Globus pallidus (tissue), 1 donor: ENCODE measurements at places on chromosomes 3 and 15.
A peak's percentile ranks its signal among the peaks of the same experiment; 100 is the strongest.

DNA sequence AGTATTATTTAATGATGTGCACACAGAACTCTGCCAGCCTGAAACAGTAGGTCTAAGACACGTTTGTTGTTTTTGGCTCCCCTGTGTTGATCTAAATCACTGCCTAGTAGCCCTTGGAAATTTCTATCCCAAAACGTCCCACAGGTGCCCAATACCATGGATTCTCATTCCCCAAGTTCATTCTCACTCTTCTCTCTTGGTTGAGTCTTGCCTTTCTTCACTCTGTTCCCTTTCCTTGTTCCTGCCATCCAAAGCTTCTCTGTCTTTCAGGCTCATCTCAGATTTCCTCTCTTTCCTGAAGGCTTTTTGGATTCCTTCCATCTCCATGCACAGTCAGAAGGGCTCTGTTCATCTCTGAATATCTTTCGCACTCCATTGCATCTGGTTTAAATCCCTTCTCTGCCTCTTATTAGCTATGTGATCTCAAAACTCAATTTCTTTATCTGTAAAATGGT is 54.2 kb downstream of the PPARG start:
- no peak for DNase-seq

- no peak for DNase-seq
Observed at GRCh38 chr3:145628211-145628610, 532.8 kb downstream of the PLOD2 start.

DNA sequence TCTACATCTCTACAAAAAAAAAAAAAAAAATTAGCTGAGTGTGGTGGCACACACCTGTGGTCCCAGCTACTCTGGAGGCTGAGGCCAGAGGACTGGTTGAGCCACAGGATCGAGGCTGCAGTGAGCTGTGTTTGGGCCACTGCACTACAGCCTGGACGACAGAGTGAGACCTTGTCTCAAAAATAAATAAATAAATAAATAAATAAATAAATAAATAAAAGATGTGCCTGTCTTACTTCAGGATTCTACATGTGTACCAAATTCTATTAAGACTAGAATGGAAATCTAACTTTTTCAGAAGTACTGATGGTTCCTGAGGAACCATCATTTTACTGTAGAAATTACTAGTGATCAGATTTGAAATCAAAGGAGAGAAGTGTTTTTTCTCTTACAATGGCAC is 51.9 kb downstream of the TTBK2 start:
- no peak for DNase-seq

- no peak for DNase-seq
Observed at GRCh38 chr3:155890671-155891190, 20.3 kb downstream of the GMPS start.

DNA sequence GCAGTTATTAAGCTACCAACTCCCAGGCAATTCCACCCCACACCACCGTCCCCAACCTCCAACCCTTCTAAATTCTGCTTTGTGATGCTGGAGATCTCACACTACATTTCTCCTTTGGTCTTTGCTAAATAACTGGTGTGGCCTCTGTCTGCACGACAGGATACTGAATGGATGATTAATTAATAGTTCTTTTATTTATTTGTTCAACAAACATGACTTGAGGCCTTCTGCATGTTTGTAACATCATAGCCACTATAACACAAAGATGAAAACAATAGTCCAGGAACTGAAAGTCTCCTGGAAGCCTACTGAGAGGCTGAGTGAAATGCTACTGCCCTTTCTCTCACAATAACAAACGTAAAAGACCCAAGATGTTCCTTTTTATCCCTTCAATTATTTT is 609.5 kb upstream of the UBE2E2 start:
- DNase-seq: no peak

DNA sequence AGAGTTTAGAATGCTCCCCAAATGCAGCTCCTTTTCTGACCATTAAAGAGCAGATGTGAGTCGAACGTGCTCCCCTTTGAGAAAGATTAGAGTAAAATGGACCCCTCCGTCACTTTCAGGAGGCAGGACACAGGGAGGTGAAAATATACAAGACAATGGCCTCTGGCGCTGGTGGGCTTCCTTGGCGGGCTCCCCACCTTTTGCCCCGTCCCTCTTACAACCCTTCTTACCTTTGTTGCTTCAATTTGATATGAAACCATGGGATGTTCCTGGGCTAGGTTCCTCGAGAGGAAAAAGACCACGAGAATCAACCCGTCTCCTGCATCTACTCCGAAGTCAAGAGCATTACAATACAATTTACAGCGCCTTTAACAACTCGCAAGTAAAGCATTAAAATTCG is 214.2 kb downstream of the MEIS2 start:
- DNase-seq: no peak

- no peak for DNase-seq
Observed at GRCh38 chr3:196220991-196221390, 4.7 kb downstream of the SLC51A start.

GRCh38 chr15:43095708-43096347 is 10.0 kb downstream of the UBR1 start:
- no peak for DNase-seq

GRCh38 chr3:177929310-177929709 is 606.9 kb upstream of the KCNMB2 start:
- DNase-seq: no peak

DNA sequence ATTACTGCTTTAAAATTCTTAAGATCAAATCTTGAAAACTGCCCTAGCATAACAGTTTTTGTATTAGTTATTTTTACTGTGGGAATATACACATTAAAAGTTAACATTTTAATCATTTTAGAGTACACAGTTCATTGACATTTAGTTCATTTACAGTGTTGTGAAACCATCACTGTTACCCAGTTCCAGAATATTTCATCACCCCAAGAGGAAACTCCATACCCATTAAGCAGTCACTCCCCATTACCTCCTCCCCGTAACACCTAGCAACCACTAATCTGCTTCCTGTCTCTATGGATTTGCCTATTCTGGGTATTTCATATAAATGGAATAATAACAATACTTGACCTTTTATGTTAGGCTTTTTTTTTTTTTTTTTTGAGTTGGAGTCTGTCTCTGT is 164.1 kb upstream of the LRRFIP2 start:
- no peak for DNase-seq

GRCh38 chr3:135238871-135239614 is 444.0 kb downstream of the EPHB1 start:
- DNase-seq: no peak

GRCh38 chr15:88900309-88900981 is 5.1 kb upstream of the HAPLN3 start:
- DNase-seq: no peak

- DNase-seq: no peak
Observed at GRCh38 chr3:114079761-114080160, 23.2 kb downstream of the QTRT2 start.

- no peak for DNase-seq
Observed at GRCh38 chr3:111542611-111543300, 759 bp downstream of the CD96 start.

DNA sequence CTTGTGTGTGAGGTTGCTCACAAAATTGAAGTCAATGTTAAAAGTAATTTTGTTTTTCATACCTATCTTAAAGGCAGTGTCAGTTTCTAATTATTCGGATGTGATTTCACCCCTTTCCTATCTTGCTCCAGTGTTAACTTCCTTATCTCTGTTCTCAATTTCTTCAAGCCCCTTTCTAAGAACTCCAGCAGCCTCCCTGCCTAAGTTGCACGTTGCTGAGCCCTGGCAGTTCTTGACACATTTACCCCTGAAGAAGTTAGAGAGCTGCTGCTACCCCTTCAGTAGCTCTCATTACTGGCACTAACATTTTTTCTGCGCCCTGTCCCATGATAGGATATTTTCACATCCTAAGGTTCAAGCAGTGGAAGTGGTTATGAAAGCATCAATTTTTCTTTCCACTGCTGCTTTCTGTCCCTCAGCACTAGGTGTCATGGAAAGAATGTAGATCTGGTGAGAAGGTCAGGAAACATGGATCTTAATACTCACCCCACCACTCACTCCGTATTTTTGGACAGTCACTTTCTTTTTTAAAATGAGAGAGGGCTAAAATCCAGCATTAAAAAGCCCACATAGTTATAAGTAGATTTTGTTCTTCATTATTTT is 62.9 kb downstream of the OPA1 start:
- no peak for DNase-seq

- no peak for DNase-seq
Observed at GRCh38 chr3:9782770-9783169, 9.5 kb downstream of the TADA3 start.

DNA sequence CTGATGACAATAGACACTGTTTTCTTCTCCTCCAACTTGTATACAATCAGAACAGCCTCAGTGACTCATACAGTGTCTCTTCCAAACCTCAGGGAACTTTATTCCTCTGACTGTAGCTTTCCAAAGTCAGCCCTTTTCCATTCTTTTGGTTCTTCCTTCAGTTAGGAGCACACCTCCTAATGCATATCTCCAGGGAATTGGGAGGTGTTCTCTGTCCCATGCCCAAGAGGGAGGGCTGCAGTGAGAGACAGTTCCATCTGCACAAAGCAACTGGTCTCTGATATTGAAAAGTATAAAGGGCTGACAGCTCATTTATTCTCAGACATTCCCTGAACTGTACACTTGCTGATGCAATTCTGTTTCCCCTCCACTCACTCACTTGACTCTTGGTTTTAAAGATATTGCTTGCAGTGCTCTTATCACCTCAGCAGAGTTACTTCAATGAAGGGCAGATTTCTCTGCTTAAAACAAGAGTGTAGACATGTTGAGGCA is 337.8 kb upstream of the TBC1D5 start:
- DNase-seq: no peak

- no peak for DNase-seq
Observed at GRCh38 chr3:134494495-134494894, 8.6 kb downstream of the CEP63 start.

- no peak for DNase-seq
Observed at GRCh38 chr3:178474526-178474925, 61.7 kb upstream of the KCNMB2 start.

DNA sequence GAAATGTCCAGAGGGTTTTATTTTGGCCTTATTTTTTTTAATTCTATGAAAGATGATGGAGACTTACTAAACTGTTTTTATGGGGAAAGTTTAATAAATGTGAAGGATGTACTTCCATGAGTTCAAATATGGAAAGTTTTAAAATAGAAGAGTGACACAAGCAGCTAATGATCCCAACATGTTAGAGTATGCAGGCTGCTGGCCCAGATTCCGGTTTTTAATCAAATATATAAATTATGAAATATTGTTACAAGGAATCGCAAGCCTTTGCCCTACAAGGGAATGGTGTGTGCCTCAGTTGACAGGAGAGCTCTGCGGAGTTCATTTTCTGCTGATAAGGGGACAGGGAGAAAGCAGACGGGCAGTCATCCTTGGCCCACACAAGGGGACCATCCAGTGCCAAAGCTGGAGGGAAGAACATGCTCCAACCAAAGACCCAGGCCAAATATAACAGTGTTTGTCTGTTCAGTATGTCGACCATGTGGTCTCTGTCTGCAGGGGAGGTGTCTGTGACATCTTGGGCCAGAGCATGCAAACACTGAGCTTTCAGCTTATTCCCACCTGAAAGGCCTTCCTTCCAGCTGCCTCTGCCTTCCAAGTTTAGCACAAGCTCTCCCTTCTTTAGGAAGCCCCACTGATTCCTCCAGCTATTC is 69.8 kb downstream of the SSUH2 start:
- DNase-seq: no peak

- DNase-seq: no peak
Observed at GRCh38 chr3:114178770-114179368, at the start of gene DRD3. Gene DRD3, minus strand, starts transcription at chr3:114179052. Its CDS starts 7,060 bp downstream, at chr3:114171992.

DNA sequence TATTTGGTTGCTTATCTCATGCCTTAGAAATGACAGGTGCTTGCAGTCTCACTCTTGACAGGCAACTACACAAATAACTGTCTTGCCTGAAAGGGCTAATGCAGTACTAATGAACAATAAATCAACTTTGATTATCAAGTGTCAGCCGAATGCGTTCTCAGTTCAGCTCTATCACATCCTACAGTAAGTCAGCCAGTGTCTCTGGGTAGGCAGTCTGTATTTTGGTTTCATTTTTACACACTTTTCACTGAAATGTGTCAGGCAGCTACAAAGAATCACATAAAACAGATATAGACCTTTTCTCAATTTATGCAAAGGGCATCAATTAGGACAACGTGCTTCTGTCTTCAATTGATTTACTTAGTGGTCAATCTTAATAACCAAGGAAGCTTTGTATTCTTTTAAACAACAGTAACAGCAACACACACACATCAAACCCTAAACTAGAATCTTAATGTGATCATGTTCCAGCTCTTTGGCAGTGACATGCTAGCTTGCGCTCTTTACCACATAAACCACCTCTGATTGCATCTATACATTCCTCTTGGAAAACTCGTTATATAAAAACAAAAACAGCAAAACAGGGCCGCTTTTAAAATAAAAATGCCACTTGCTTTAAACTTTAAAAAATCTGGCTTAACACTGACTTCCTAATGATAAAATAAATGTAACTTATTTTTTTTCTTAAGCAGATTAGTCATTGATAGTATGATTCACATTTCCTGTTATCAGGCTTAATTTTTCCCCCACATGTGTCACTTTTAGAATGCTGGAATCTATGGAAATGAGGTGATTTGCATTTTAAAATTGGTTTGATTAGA is 520.4 kb downstream of the FOXP1 start:
- DNase-seq: peak; percentile 58

- DNase-seq: no peak
Observed at GRCh38 chr3:14787630-14788029, 31.1 kb upstream of the FGD5 start.

DNA sequence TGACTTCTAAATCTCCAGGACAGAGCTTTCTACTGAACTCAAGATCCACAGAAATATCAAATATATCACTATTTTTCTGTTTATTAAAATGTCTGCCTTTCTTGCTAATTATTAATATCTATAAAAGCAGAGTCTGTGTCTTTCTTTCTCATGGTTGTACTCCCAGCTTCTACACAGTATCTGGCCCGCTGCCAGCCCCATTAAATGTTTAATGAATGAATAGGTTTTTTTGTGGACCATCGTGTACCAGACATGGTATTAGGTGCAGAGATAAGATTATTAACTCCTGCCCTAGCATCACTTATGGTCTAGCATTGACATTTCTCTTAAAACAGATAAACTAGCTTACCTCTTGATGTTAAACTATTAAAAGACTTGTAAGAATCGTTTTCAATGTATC is 111.4 kb upstream of the RBMS3 start:
- no peak for DNase-seq

DNA sequence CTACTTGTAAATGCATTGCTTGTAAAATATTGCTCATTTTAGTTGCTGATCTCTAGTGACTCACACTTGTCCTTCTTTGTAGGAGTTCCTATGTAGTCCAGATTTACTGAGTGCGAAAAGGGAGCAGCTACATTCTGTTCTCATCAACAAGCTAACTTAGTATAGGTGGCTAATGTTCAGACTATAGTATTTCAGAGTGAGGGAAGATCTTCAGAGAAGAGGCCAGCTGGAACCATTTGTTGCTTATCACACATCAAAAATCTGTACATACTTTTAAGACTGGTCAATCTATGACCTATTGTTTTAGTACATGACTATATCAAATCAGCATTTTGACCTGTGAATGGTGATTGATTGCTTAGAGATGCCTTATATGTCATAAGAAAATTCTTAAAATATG is 71.3 kb upstream of the THSD4 start:
- DNase-seq: no peak
